Thyroid gland (tissue), 4 donors: ENCODE measurements at places on chromosomes 13 and 19. TPM values are rescaled to one million over a fixed set of nuclear protein-coding genes. Genes with fewer than 3 reads are reported as not detected.

The MEF2B gene
- total RNA-seq, result 1.5 TPM

- no peak overlapping the region for H3K4me3 ChIP-seq
- DNase-seq, result no peak
- H3K36me3 ChIP-seq, result no peaks in the 10 kb centered on the region
- no peaks in the 10 kb centered on the region for H3K27me3 ChIP-seq
- H3K27ac ChIP-seq, result peak overlapping the region; percentile 24
Observed at GRCh38 chr19:6087074-6087571, 23.2 kb downstream of the RFX2 start.

DNA sequence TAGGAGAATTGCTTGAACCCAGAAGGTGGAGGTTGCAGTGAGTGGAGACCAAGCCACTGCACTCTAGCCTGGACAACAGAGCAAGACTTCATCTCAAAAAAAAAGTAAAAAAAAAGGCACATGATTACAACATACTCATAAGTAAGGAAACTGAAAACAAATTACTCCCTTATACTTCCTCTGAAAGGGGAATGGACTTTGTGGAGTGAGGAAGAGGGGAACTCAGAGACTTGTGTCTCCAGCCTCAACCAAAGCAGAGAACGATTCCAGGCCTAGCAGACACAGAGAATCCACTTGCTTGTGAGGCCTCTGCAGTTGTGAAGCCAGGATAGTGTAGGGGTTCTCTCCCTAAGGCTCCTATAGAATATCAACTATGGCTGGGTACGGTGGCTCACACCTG is 4.3 kb upstream of the LATS2 start:
- H3K4me1 ChIP-seq, result no peaks in the 10 kb centered on the region
- H3K36me3 ChIP-seq, result no peaks in the 10 kb centered on the region
- no peak for DNase-seq
- H3K27ac ChIP-seq, result no peak overlapping the region
- H3K4me3 ChIP-seq, result no peak overlapping the region
- no peaks in the 10 kb centered on the region for H3K27me3 ChIP-seq

DNA sequence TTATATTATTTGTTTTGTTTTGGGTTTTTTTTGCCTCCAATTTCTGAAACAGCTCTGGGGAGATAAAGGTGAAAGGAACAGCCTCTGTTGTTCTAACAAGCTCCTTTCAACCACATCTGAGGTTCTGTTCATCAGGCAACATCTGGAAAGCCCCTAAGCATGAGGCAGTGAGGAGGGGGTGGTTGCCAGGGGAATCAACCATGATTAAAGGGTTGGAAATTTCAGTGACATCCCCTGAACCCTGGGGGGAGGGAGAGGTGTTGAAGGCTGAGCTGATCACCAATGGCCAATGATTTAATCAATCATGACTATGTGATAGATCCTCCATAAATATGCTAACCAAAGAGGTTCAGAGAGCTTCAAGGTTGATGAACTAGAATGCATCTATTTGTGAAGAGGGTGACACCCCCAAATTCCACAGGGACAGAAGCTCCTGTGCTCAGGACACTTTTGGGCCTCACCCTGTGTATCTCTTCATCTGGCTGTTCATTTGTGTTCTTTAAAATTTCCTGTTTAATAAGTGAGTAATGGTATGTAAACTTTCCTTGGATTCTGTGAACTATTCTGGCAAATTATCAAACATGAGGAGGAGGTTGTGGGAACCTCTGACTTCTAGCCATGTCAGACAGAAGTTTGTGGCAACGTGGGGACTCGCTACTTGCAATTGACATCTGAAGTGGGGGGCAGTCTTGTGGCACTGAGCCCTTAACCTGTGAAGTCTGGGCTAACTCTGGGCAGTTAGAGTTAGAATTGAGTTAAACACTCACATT is 221.3 kb downstream of the NHLRC3 start:
- H3K36me3 ChIP-seq, result no peaks in the 10 kb centered on the region
- no peak overlapping the region for H3K27ac ChIP-seq
- no peak for DNase-seq

DNA sequence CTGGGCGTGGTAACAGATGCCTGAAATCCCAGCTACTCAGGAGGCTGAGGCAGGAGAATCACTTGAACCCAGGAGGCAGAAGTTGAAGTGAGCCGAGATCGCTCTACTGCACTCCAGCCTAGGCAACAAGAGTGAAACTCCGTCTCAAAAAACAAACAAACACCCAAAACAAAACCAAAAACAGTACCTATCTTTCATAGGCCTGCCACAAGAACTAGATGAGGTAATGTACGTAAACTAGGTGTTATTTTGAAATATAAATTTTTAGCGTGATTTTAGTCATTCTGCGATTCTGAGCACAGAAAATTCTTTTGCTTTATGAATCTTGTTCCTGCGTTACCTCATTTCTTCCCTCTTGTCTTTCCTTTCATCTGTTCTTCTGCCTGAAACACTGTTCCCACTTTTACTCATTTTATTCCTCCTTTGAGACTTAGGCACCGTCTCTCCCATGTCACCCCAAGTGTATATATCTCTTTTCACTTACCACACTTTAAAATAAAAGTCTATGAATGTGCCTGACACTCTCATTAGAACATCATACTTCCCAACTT is 238.2 kb upstream of the HTR2A start:
- H3K36me3 ChIP-seq, result no peaks in the 10 kb centered on the region
- no peak for DNase-seq
- H3K4me1 ChIP-seq, result peaks cover 7% of the 10 kb centered on the region
- H3K27ac ChIP-seq, result no peak overlapping the region

- no peaks in the 10 kb centered on the region for H3K36me3 ChIP-seq
- peaks cover 18% of the 10 kb centered on the region for H3K4me1 ChIP-seq
- H3K4me3 ChIP-seq, result peak overlapping the region; percentile 3
- H3K27me3 ChIP-seq, result peaks cover 3% of the 10 kb centered on the region
Observed at GRCh38 chr19:41352609-41353465, 885 bp downstream of the TGFB1 start.

GRCh38 chr13:35722458-35723052 is 246.1 kb upstream of the MAB21L1 start:
- H3K36me3 ChIP-seq, result no peaks in the 10 kb centered on the region
- DNase-seq, result no peak
- no peak overlapping the region for H3K27ac ChIP-seq
- no peaks in the 10 kb centered on the region for H3K27me3 ChIP-seq
- no peaks in the 10 kb centered on the region for H3K4me1 ChIP-seq
- no peak overlapping the region for H3K4me3 ChIP-seq

GRCh38 chr13:110914331-110915056 is 375 bp downstream of the ANKRD10 start:
- no peaks in the 10 kb centered on the region for H3K36me3 ChIP-seq
- H3K4me3 ChIP-seq, result peak overlapping the region; percentile 89
- H3K4me1 ChIP-seq, result peaks cover 14% of the 10 kb centered on the region
- H3K27me3 ChIP-seq, result no peaks in the 10 kb centered on the region
